ENCODE measurements at places on chromosomes 13 and 19.

DNA sequence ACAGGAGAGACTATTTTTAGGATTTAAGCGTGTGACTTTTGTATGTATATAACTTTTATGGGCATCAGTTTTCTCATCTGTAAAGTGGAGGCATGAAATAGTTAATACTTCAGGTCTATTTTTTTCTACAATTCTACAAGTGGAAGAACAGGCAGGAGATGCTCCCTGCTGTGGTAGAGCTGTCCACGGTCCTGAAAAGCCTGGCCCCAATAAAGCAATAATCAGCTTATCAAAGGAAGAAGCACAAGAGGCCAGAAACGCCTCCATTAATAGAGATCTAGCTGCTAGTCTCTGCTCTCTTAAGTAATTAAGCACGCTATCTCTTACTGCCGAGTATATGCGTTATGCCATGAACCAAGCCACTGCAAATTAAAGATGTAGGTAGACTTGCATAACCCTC lies 28.0 kb upstream of the WASF3 start:
- H3K4me3 ChIP-seq: no peak overlapping the region
- H3K27ac ChIP-seq: no peak overlapping the region
- no peaks in the 10 kb centered on the region for H3K27me3 ChIP-seq
- DNase-seq: no peak
- no peaks in the 10 kb centered on the region for H3K36me3 ChIP-seq
- no peaks in the 10 kb centered on the region for H3K4me1 ChIP-seq

DNA sequence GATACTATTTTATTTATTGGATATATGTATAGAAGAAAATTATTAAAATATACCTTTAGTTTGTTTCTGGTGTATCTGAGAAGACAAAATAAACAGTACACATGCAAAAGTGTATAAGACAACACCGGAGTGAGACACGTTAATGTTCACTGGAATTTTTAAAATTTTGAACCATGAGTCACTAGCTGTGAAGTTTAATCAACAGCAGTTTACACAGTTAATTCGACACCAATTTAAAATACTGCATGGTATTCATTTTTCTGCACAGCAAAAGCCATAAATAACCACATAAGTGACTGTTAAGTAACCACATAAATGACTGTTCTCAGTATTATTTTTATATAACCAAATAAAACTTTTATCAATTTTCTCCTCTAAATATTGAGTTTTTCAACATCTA lies 418.7 kb upstream of the NBEA start:
- H3K4me3 ChIP-seq: no peak overlapping the region
- no peaks in the 10 kb centered on the region for H3K36me3 ChIP-seq
- no peak overlapping the region for H3K27ac ChIP-seq
- no peaks in the 10 kb centered on the region for H3K4me1 ChIP-seq
- no peak for DNase-seq

DNA sequence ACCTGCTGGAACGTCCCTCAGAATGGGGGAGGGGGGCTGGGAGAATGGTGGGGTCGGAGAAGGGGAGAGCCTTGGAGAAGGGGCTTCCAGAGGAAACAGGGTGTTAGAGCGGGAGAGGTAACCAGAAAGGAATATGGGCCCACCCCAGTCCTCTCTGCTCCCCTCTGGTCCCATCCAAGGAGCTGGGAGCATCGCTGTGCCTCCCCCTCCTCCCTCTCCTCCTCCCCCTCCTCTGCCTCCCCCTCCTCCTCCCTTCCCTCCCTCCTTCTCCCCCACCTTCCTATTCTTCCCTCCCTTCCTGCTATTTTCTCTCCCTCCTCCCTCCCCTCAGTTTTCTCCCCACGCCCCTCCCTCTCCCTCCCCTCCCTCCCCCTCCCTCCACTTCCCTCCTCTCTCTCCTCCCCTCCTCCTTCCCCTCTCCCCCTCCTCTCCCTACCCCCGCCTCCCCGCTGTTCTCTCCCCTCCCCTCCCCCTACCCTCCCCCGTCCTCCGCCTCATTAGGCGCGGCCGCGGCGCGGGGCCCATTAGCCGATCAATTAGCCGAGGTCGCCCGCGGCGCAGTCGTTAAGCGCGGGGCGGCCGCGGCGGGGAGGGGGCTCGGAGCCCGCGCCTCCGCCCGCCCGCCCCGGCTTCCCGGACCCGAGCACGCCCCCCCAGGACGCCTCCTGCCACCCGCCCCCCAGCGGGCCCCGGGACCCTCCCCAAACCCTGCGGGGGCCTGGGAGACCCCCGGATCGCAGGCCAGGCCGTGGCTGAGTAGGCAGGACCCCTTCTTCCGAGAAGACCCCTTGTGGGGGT lies 15.4 kb downstream of the TLE5 start:
- DNase-seq: no peak
- no peaks in the 10 kb centered on the region for H3K36me3 ChIP-seq
- peak overlapping the region; percentile 20 for H3K27ac ChIP-seq
- peak overlapping the region; percentile 3 for H3K4me3 ChIP-seq

DNA sequence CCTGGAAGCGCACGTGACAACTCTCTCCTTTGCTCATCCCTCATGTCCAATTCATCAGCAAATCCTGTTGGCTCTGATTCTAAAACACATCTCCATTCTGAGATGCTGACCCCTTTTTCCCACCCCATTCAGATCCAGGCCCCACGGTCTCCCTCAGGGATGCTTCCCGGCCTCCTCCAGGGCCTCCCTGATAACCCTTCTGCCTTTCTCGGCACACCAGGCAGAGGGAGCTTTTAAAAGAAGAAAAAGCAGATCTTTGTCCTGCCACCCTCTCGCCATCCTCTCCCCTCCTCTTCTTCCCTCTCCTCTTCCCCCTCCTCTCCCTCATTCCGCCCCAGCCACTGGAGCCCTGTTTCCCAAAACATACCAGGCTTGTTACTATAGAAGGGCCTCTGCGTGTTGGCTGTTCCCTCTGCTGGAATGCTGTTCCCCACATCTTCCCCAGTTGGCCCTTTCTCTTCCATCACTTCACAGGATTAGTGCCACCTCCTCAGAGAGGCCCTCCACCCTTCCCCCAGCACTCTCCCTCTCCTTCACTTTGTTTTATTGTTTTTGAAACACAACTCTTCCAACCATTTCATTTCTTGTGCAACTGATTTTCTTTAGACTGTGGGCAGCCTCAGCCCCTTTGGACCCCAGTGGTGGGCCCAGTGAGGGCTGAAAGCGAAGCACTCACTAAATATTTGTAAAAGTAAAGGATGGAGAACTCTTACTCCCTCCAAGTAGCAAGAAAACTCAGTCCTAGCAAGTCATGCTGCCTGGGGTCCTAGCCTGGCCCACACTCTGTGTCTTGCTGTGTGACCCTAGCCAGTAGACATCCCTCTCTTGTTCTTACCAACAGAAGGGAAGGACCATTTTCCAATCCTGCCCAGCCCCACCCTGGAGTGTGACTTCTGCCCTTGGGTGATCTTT lies 2.5 kb upstream of the CRLF1 start:
- no peak overlapping the region for H3K27ac ChIP-seq
- no peak overlapping the region for H3K4me3 ChIP-seq
- DNase-seq: no peak
- H3K27me3 ChIP-seq: peaks cover 80% of the 10 kb centered on the region
- H3K4me1 ChIP-seq: peaks cover 24% of the 10 kb centered on the region

DNA sequence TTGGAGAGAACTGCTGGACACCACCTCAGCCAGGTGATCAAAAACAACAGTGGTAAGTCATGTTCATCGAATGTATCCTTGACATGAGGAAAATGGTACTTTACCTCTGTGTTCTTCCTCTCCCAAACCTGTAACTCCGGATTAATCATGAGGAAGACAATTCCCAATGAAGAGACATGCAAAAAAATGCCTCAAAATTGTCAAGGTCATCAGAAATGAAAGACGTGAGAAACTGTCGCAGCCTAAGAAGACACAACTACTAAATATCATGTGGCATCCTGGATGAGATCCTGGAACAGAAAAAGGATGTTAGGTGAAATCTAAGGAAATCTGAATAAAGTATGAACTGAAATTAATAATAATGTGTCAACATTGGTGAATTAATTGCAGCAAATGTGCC lies 178.4 kb downstream of the LACC1 start:
- no peaks in the 10 kb centered on the region for H3K36me3 ChIP-seq
- no peak overlapping the region for H3K27ac ChIP-seq
- no peak overlapping the region for H3K4me3 ChIP-seq
- no peak for DNase-seq
- no peaks in the 10 kb centered on the region for H3K27me3 ChIP-seq

DNA sequence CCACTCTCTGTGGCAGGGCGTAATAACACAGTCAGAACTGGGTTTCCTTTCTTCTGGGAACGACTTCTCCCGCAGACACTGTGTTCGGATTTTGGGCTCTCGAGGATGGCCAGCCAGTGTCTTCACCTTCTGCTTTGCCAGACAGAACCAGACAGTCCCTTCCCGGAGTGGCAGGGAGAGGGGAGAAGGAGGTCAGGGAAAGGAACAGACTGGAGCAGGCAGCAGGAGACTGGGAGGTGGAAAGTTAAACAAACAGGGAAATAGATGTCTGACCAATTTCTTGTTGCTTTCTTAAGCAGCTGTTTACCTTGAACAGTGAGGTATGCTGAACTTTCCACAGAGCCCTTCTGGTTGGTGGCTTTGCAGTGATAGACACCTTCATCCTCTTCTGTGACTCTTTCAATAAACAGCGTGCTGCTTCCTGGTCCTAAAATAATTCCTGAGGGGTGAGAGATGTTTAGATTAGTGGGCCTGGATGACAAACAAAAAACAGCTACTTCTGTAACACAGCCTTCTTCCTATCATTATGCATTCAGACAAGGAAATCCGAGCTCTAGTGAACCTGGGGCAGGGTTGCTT lies 137.6 kb downstream of the FLT1 start:
- DNase-seq: no peak
- H3K27me3 ChIP-seq: no peaks in the 10 kb centered on the region
- H3K27ac ChIP-seq: no peak overlapping the region
- no peaks in the 10 kb centered on the region for H3K36me3 ChIP-seq
- no peak overlapping the region for H3K4me3 ChIP-seq

GRCh38 chr19:32917616-32917996 lies 48.0 kb upstream of the SLC7A9 start:
- H3K36me3 ChIP-seq: no peaks in the 10 kb centered on the region
- H3K4me1 ChIP-seq: no peaks in the 10 kb centered on the region
- no peak overlapping the region for H3K27ac ChIP-seq
- DNase-seq: no peak
- H3K4me3 ChIP-seq: no peak overlapping the region

DNA sequence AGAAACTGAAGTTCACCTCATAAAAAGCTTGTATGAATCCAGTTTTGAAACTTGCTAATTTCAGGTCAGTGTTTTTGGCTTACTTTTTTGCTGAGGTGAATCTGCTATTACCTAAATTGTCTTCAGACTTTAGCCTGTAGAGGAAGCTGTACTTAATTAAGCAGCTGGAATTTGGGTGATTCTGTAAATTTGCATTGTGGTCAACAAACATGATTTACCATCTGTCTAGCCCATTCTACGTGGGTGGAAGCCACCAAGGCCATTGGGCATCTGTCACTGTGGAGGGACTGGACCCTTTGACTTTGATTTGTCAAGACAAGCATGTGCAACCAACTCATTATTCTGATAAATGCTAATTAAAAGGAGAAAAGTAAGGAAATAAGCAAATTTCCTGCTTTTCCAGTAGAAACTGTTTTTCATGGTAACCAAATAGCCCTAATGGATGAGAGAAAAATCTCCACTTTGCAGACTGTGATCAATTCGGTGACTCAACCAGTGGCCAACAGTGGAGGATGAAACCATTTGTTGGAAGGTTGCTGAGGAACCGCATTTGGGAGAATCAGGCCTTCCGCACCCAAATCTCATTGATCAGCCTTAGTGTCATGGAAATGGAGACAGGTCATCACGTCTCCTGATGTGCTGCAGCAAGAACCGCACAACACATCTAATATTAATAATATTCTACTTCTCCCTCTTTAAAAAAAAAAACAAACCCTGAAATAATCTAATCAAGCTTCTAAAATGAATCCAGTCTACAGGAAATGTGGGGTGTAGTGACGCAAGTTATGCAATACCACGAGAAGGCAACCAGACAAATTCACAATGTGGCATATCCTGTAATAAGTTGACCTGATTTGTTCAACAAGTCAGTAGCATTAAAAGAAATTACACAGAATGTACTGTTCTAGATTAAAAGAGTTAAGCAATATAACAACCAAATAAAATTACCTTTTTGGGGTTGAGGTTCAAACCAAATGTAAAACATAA lies 54.3 kb downstream of the GARRE1 start:
- no peak overlapping the region for H3K4me3 ChIP-seq
- no peaks in the 10 kb centered on the region for H3K27me3 ChIP-seq

DNA sequence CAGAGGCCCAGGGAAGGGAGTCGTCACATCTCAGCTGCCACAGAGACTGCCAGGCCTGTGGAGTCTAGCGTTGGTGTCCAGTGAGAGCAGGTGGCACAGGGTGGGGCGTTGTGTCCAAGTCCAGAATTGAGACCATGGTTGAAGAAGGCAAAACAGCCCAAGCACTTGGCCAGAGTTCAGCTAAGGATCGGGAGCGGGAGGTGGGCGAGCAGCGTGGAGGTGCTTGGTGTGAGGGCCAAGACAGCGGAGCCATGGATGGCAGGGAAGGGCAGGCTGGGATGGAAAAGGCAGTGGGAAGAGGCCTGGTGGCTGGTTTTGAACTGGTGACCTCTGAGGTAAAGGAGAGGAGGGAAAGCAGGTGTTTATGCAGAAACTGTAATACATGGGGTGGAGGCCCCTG lies 8.0 kb downstream of the IGFLR1 start:
- peaks cover 42% of the 10 kb centered on the region for H3K36me3 ChIP-seq
- no peak overlapping the region for H3K4me3 ChIP-seq
- no peaks in the 10 kb centered on the region for H3K27me3 ChIP-seq
- no peak overlapping the region for H3K27ac ChIP-seq

GRCh38 chr13:91891141-91891540 lies 492.7 kb downstream of the GPC5 start:
- H3K36me3 ChIP-seq: no peaks in the 10 kb centered on the region
- no peaks in the 10 kb centered on the region for H3K4me1 ChIP-seq
- no peak for DNase-seq
- no peaks in the 10 kb centered on the region for H3K27me3 ChIP-seq

- H3K27me3 ChIP-seq: peaks cover 5% of the 10 kb centered on the region
- no peaks in the 10 kb centered on the region for H3K4me1 ChIP-seq
- peak within 1 kb of the TSS; percentile 64 for H3K27ac ChIP-seq
- no peaks in the 10 kb centered on the region for H3K36me3 ChIP-seq
Measured at GRCh38 chr19:38975214-38975860, at the start of gene FBXO17. Gene FBXO17, minus strand, starts transcription at chr19:38975742. Its CDS starts 25,423 bp downstream, at chr19:38950319.

GRCh38 chr13:19182536-19182935 lies 912 bp upstream of the TUBA3C start:
- no peaks in the 10 kb centered on the region for H3K36me3 ChIP-seq
- no peak for DNase-seq

GRCh38 chr13:112247471-112248405 lies 128.4 kb upstream of the SPACA7 start:
- no peak overlapping the region for H3K4me3 ChIP-seq
- no peaks in the 10 kb centered on the region for H3K27me3 ChIP-seq
- DNase-seq: no peak
- H3K4me1 ChIP-seq: no peaks in the 10 kb centered on the region
